A549 treated with Hydrocortisone at 1 μM for 4 hours (cell line): ENCODE measurements at places on chromosomes 1 and 21. TPM values are rescaled to one million over a fixed set of nuclear protein-coding genes. Genes with fewer than 3 reads are reported as not detected.

Gene NID1
- 5.3 to 9.8 TPM (median 7.4 TPM) in 5 replicates for total RNA-seq

Gene LORICRIN
- total RNA-seq, result not detected in 5 replicates

Gene RNF19B
- total RNA-seq, result 16.7 to 19.3 TPM (median 18.5 TPM) in 5 replicates

Gene OR2M2
- total RNA-seq, result not detected in 5 replicates

Gene TSNAX
- 35.1 to 66.7 TPM (median 40.2 TPM) in 5 replicates for total RNA-seq
